ENCODE measurements at places on chromosomes 2 and 18. TPM values are rescaled to one million over a fixed set of nuclear protein-coding genes. Genes with fewer than 3 reads are reported as not detected.

The MC4R gene
- not detected for polyA plus RNA-seq

- DNase-seq, result no peak
These were observed 45.2 kb upstream of the NYAP2 start for GRCh38 chr2:225354281-225354774.

- DNase-seq, result no peak
These were observed 55.3 kb upstream of the SETBP1 start for GRCh38 chr18:44625386-44625785.

The AQP12B gene
- polyA plus RNA-seq, result not detected

DNA sequence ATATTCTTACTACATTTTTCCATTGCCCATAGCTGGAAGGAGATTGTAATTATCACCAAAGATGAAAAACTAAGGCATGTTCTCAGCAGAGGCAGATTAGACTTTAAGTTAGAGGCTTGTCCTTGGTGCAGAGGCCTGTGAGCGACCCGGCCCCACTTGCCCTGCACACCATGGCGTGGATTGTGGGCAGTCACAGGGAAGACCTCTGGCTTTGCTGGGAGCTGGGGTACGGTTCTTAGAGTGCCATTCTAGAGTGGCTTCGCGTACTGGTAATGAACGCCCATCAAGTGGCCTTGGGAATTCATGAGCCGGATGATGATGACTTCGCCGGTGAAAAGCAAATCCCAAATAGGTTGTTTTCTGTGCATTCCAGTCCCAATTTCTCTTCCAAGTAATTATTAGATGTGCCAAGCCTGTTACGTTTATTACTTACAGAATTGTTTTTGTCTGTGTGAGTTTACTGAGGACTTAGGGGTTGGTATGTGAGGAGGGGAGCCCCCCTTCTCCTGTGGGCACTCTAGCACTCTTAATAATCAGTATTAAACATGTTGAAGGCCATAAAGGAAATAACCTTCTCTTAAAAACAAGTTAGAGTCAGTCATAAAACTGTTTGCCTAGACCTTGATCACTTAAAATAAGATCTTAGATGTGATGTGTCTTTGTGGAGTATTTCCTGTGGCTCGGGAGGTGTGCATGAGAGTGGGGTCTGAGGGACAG is 90.6 kb downstream of the LDLRAD4 start:
- DNase-seq, result no peak

The PCGF1 gene
- polyA plus RNA-seq, result 12.6 TPM

DNA sequence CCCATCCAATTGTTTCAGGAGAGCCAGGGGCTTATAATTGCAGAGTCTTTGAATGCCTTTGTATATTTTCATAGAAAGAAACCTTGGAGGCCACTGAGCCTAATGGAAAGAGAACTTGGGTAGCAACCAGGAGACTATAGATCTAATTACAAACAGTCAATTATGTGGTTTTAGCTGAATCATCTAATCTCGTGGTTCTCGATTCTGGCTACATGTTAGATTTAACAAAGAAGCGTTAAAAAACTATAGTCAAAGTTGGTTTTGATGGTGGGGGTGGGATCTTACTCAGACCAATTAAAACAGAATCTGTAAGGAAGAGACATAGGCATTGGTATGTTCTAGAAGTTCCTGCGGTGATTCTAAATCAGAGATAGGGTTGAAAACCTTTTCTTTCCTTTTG is 344.1 kb downstream of the CNTNAP5 start:
- no peak for DNase-seq

GRCh38 chr2:85852937-85853498 is 35.8 kb downstream of the ST3GAL5 start:
- DNase-seq, result no peak

DNA sequence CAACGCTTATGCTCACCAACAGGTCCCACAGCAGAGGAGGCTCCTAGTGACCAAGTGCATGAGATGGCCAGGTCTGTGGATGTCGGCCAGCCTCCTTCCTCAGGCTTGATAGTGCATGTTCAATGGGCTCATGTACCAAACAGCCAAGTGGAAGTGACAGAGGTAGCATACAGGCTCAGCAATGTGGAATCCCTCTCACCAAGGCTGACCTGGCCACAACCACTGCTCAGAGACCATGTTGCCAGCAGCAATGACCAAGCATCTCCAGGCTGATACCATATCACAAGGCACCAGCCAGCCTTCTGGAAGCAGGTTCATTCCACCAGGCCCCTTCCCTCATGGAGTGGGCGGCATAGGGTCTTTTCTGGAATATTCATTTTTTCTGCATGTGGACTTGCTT is 61.5 kb downstream of the REEP1 start:
- no peak for DNase-seq

GRCh38 chr2:109207176-109207575 is 78.2 kb downstream of the SH3RF3 start:
- DNase-seq, result no peak

- DNase-seq, result peak; percentile 78
These were observed 106.2 kb downstream of the CYRIA start for GRCh38 chr2:16559278-16560067.

GRCh38 chr2:54634564-54635511 is 88.6 kb upstream of the EML6 start:
- DNase-seq, result peak; percentile 84

DNA sequence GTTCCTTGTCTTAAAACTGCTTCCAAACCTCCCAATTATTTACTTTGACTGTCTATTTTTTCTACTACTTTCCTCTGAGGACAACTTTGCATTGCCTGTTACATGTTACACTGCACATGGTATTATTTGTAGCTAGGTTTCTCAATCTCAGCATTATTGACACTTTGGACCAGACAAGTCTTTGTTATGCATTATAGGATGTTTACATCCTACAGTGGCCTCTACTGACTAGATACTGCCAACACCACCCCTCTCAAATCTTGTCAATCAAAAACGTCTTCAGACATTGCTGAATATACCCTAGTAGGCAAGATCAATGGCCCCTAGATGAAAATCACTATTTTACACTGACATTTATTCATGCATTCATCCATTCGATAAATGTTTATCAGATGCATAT is 129.6 kb upstream of the DNAJC10 start:
- no peak for DNase-seq

DNA sequence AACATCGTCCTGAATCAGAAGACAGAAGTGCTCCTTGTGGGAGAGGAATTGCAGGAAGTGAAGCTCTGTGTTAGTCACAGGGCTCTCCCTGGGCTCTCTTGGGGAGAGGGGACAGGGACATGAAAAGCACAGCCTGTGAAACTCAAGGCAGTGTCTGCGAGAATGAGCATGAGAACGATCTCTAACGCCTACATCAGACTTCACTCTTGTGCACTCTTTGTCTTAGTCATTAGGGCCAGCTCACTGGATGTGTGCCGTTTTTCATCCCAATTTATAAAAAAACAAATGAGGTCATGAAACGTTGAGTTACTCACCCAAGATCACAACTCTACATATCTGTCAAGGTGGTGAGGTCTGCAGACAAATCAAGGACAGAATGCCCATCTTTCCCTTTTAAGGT is 27.0 kb upstream of the TWIST2 start:
- no peak for DNase-seq

GRCh38 chr2:26619521-26619951 is 21.6 kb downstream of the CIB4 start:
- DNase-seq, result peak; percentile 30

The HOXD12 gene
- polyA plus RNA-seq, result 0.15 TPM

The SPR gene
- 46.1 TPM for polyA plus RNA-seq

DNA sequence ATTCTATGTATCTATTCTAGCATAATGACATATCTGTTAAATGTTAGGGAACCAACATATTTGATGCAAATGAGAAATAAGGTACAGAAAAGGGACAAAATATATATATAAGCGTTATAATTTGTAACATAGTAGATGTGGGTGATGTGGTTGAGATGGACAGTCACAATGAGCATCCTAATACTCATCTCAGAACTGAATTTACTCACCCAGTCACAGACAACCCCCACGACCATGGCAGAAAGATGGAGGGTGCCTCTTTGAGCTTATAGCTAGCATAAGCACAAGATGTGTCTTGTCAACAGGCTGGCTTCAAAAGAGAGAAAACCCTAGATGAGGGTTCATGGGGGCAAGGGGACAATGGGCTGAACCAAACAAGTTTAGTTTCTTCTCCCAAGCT is 9.1 kb upstream of the DSG3 start:
- no peak for DNase-seq

The CCDC141 gene
- polyA plus RNA-seq, result under 0.01 TPM

GRCh38 chr2:200449149-200449548 is 60.7 kb downstream of the KCTD18 start:
- no peak for DNase-seq

DNA sequence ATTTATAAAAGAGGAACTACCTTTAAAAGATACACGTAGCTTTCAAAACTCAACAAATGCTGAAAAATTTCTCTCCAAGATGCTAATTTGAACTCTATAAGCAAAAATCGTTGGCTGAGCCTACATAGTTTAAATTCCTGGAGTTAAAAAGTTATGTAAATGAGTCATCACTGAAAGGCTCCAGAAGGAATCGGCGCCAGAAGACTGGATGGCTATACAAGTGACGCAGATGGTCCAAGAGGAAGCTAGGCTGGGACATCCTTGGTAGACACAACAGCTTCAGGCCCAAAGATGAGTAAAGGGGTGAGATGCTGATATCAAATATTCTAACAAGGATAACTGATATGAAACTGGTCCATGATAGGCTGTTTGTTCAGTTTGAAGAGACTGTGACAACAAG is 22.8 kb upstream of the DNAH6 start:
- DNase-seq, result no peak
